ENCODE measurements at places on chromosomes 3 and 15. TPM values are rescaled to one million over a fixed set of nuclear protein-coding genes. Genes with fewer than 3 reads are reported as not detected.

DNA sequence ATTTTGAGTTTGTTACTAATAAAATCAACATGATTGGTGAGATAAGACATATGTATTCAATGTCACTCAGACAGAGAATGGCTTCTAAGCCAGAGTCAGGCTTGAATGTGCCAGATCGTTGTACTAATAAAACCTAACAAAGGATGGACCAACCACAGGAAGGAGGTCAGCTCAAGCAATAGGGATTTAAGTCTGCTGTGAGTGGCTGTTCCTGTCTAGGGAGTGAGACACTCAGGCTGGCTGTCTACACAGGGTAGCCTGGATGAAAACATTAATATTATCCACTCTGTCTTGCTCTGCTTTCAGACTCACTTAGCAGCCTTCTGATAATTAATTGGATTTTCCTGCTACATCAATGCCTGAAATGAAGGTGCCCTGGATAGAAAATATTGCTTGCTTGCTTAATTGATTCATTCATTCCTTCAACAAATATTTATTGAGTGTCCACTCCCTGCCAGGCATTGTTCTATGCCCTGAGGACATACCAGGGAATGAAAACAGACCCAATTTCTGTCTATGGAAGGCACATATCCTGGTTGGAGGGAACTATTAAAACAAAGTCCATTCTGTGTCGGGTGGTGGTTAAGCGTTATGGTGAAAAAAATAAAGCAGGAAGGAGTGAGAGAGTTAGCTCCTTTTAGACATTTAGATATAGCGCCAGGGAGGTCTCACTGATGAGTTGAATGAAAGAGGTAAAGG lies 239.4 kb downstream of the CHST2 start:
- no peak for DNase-seq

FETUB gene
- 0.28 TPM for polyA plus RNA-seq

MEX3B gene
- 11.1 TPM for polyA plus RNA-seq

MESP1 gene
- 0.52 TPM for polyA plus RNA-seq

CPB1 gene
- polyA plus RNA-seq = 0.90 TPM
